ENCODE measurements at places on chromosomes 11 and 22. TPM values are rescaled to one million over a fixed set of nuclear protein-coding genes. Genes with fewer than 3 reads are reported as not detected.

Gene ADM2
- 0.25 TPM for total RNA-seq

Gene BAIAP2L2
- total RNA-seq = 0.25 TPM

- peak; percentile 69 for DNase-seq
Measured at GRCh38 chr11:76512851-76513653, 68.2 kb downstream of the EMSY start.

DNA sequence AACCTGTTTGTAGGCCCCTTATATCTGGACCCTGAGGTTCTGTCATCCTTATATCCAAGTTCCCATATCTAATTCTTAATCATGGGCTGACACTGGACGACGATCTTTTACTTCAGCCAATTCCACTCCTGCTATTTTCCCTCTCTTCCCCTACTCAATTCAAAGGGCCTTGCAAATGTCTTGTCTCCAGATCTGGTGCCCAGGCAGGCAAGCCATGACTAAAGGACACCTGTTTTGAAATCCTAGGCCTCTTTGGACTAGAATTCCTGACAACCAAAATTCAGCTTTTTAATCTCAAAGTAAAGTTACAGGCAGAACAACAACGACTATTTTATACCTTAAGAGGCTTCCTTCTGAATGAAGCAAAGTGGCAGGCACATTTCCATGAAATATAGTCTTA, 963.4 kb downstream of the DLG2 start:
- no peak for DNase-seq

Gene P2RX6
- total RNA-seq = not detected

GRCh38 chr11:47308050-47308823, 38.3 kb downstream of the MADD start:
- no peak for DNase-seq

Measured in dermis microvascular lymphatic vessel endothelial cell (primary cell).